ENCODE measurements at places on chromosomes 5 and 9. TPM values are rescaled to one million over a fixed set of nuclear protein-coding genes. Genes with fewer than 3 reads are reported as not detected.

Gene ARRDC3
- total RNA-seq = 56.4 TPM

Gene CCDC171
- total RNA-seq = 2.3 TPM

Gene PCDHGB5
- 25.0 TPM for total RNA-seq

Gene PCDHA1
- total RNA-seq = under 0.01 TPM

Gene MYOT
- total RNA-seq = not detected

Gene DYNC2I2
- total RNA-seq = 59.9 TPM
